Naive thymus-derived CD4-positive, alpha-beta T cell (primary cell): ENCODE measurements at places on chromosomes 4 and X. TPM values are rescaled to one million over a fixed set of nuclear protein-coding genes. Genes with fewer than 3 reads are reported as not detected.

GYG2 gene
- total RNA-seq: not detected

ASB9 gene
- 1.9 TPM for total RNA-seq

MAGEA10 gene
- not detected for total RNA-seq

TMEM35A gene
- not detected in 2 replicates for total RNA-seq

RTL3 gene
- not detected for total RNA-seq

SSX7 gene
- total RNA-seq: not detected
